Activated CD8-positive, alpha-beta T cell treated with anti-CD3 and anti-CD28 coated beads for 36 hours (primary cell): ENCODE measurements at places on chromosomes 3 and 15. TPM values are rescaled to one million over a fixed set of nuclear protein-coding genes. Genes with fewer than 3 reads are reported as not detected.

DNA sequence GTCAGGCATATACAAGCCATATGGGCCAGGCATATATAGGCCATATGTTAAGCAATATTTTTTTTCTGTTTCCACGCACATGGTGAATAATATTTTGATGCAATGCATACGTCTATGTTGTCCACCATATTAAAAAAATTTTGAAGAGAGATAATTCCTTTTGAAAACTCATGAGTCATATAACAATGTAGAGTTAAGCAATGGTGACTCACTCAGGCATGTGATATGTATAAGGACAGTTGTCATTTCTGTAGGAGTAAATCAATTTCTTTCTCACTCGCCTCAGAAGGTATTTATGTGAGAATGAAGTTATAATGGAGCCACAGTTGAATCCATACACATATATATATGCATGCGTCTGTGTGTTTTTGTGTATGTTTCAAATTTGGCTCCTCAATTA is 272.6 kb downstream of the EPHA3 start:
- H3K27me3 ChIP-seq = no peaks in the 10 kb centered on the region
- no peaks in the 10 kb centered on the region for H3K4me1 ChIP-seq
- H3K4me3 ChIP-seq = no peak overlapping the region
- H3K27ac ChIP-seq = no peak overlapping the region
- no peaks in the 10 kb centered on the region for H3K36me3 ChIP-seq
- DNase-seq = no peak

DNA sequence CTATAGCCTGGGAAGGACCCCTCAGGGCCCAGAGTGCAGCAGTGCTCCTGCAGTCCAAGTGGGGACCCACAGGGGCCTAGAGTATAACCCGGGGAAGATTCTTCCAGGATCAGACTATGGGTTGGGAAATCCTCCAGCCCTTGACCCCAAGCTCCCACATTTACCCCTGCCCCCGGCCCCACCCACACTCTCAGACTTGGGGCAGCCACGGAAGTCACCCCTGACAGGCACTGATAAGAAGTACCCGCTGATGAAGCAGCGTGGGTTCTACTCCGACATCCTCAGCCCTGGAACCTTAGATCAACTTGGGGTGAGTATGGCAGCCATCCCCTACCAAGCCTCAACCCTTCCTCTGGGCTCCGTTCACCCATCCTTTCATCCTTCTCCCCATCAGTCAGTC is 6.3 kb downstream of the DNAH1 start:
- H3K4me3 ChIP-seq = no peak overlapping the region
- peaks cover 6% of the 10 kb centered on the region for H3K4me1 ChIP-seq
- no peaks in the 10 kb centered on the region for H3K36me3 ChIP-seq

- peaks cover 4% of the 10 kb centered on the region for H3K4me1 ChIP-seq
- no peaks in the 10 kb centered on the region for H3K27me3 ChIP-seq
- H3K36me3 ChIP-seq = no peaks in the 10 kb centered on the region
- DNase-seq = no peak
- no peak overlapping the region for H3K27ac ChIP-seq
- H3K4me3 ChIP-seq = no peak overlapping the region
Measured at GRCh38 chr3:171505822-171506333, 45.7 kb upstream of the TNIK start.

DNA sequence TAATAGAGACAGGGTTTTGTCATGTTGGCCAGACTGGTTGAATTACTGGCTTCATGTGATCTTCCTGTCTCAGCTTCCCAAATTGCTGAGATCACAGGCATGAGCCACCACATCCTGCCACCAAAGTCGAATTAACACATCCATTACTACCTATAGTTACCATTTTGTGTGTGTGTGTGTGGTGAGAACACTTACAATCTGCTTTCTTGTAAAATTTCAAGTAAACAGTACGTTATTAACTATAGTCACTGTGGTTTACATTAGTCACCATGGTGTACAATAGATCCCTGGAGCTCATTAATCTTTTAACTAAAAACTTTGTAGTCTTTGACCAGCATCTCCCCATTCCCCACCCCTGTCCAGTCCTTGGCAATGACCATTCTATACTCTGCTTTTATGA is 270.0 kb downstream of the NAALADL2 start:
- H3K36me3 ChIP-seq = no peaks in the 10 kb centered on the region
- no peaks in the 10 kb centered on the region for H3K27me3 ChIP-seq
- no peaks in the 10 kb centered on the region for H3K4me1 ChIP-seq
- H3K27ac ChIP-seq = no peak overlapping the region
- DNase-seq = no peak

Gene LYZL4
- total RNA-seq = not detected

Gene ATP13A5
- not detected for total RNA-seq
